ENCODE measurements at places on chromosomes 1 and 21.

GRCh38 chr21:29236201-29236600, 62.5 kb upstream of the BACH1 start:
- DNase-seq, result no peak

- no peak for DNase-seq
Observed at GRCh38 chr1:215256936-215257679, 174.6 kb downstream of the KCNK2 start.

DNA sequence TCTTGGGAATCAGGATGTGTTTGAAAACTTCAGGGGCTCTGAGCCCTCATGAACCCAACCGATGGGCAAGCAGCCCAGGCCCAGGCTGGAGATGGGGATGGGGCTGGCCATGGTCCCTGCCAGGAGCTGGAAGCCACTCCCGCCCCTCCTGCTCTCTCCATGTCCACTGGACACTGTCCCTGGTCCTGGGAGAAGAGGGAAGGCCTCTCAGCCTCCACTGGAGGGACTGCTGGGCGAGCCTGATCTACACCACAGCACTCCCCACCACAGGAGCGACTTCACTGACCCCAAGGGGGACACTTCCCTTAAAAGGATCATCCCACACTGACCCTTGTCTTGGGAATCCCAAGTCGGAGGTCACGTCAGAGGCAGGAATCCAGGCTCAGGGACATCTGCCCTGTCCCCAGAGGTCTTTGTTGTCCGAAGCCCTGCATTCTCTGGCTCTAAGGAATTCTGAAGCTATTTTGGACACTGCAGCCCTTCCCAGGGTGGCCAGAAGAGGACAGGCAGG, 16.9 kb upstream of the COL18A1 start:
- DNase-seq, result no peak

DNA sequence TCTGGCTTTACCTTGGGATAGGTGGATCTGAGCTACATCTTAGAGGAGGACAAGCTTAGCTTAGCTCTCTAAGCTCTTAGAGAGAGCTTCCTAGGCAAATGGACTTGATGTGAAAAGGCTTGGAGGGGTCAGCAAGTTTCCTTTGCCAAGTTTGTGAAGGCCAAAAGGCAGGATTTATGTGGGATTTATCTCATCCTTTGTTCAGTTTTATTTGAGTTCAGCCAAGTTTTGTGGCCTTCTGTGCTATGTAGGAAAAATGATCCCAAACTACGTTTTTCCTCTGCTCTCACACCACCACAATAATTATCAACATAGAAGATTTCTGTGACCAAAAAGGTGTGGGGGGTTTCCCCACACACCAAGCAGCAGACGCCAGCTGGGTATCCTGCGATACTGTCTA, 26.0 kb upstream of the RNF11 start:
- no peak for DNase-seq

GRCh38 chr1:214422137-214422671, 129.2 kb downstream of the PTPN14 start:
- peak; percentile 38 for DNase-seq

- DNase-seq, result no peak
Observed at GRCh38 chr1:203300441-203301330, 4.6 kb upstream of the BTG2 start.

DNA sequence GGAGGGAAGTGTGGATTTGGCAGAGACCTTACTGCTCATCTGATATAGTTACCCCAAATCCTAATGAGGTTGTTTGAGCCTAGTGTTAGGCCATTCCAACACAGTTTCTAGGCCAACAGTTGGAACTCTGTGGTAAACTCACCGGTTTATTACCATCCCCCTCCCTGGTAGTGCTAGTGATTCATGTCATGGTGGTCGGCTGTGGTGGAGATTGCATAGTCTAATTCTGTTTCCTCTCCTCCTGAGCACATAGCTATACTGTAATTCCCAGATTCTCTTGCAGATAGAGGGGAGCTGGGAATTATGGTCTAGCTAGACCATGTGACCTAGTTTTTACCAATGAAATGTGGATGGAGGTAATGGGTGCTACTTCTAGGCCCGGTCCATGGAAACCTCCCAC, 123.7 kb upstream of the KIF26B start:
- no peak for DNase-seq

GRCh38 chr1:56434740-56435139, 144.6 kb downstream of the PLPP3 start:
- no peak for DNase-seq

DNA sequence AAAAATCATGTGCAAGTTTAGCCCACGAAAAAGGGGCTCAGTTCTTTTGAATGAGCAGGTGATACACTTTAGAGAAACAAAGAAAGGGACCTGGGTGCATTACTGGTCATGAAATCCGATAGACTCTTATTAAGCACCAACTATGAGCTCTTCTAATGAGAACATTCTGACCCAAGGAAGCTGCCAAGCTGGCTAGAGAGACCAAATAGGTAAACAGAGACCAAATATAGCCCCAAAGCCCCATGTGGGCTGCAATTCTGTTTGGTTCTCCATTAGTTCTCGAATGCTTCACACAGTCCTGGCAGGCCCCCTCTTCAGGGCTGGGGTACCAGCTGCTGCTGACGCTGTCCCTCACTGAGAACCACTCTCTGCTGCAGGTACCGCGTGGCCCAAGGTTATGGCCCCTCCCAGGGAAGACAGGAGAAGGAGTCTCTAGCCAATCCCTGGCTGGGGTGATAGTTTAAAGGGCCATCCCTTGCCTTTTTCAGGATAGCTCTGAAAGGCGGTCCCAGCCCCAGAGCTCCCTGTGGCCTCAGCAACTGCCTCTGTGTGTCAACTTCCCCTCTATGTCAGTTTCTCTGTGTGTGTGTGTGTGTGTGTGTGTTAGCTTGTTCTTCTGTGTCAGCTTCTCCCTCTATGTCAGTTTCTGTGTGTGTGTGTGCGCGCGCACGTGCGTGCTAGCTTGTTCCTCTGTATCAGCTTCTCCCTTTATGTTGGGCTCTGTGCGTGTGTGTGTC, 7.1 kb upstream of the UBXN10 start:
- DNase-seq, result no peak

GRCh38 chr1:56774067-56774609, 45.1 kb downstream of the FYB2 start:
- no peak for DNase-seq

GRCh38 chr1:93436496-93436895, 11.4 kb upstream of the FNBP1L start:
- DNase-seq, result no peak

GRCh38 chr21:41247561-41248545, 68.7 kb upstream of the FAM3B start:
- no peak for DNase-seq

- no peak for DNase-seq
Observed at GRCh38 chr21:33267250-33267649, 1.1 kb downstream of the IL10RB start.

GRCh38 chr1:67355745-67356424, 48.2 kb downstream of the IL12RB2 start:
- DNase-seq, result no peak

- DNase-seq, result no peak
Observed at GRCh38 chr21:42424914-42425541, 21.3 kb downstream of the UBASH3A start.

DNA sequence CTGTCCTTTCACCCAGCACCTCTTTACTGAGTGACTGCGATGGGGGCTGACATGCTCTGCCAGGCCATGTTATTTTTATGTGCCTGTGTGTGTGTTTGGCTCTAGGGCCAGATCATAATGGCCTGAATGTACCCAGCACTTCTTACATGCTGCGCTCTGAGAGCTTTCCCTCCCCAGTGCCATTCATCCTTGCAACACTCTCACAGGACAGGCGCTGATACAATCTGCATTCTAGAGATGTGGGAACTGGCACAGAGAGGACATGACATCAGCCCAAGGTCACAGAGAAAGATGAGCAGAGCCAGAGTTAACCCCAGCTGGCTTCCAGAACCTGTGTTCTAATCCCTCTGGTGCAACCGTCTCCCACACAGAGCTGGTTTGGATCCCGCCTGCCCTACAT, 54.5 kb downstream of the ARHGEF10L start:
- DNase-seq, result no peak

DNA sequence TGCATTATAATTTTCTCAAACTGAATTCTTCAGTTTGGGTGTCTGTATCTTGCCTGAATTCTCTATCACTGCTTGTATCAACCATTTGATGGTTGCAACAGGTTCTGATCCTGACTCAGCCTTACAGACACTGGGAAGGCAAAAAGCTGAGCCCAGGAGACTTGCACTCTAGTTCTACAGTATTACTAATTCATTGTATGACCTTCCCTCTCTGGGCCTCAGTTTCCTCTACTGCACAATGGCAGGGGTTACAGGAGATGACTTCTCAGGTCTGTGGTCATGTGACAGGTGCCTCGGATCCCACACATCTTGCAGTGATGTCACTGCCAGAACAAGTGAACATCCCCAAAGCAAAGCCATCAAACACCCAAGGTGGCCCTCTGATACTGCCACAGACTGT, 38.7 kb downstream of the RRAGC start:
- no peak for DNase-seq

GRCh38 chr1:15874471-15874870, 27.0 kb downstream of the SPEN start:
- no peak for DNase-seq

DNA sequence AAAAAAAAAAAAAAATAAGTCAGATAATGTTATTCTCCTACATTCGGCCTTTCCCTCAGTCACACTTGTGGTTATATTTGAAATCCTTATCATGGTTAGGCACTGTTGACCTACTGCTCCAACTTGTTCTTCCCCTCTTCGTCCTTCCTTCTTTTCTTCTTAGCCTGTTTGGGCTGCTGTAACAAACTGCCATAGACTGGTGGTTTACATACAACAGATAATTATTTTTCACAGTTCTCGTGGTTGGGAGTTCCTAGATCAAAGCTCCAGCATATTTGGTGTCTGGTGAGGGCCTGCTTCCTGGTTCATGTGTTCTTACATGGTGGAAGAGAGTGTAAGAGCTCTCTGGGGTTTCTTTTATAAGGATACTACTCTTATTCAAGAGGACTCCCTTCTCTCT, 73.4 kb downstream of the RABGAP1L start:
- DNase-seq, result no peak

- no peak for DNase-seq
Observed at GRCh38 chr1:63861052-63861691, 87.4 kb downstream of the ROR1 start.

GRCh38 chr21:43675871-43676270, 16.5 kb downstream of the RRP1B start:
- DNase-seq, result no peak

DNA sequence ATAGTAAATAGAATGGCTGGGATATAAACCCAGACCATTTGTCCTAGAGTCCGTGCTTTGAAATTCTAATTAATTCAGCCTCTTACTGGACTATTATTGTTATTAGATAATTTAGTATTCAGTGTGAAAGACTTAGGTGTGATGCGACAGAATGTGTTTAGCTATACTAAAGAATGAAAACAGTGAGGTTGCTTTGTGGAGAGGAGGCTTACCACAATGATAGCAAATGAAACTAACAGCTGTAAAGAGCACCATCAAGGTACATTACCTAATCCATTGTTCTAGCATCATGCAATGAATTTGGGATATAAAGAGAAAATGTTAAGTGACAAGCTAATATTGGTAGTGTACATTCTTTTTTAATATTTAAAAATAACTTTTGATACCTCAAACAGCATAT, 911.1 kb downstream of the KCNT2 start:
- no peak for DNase-seq

DNA sequence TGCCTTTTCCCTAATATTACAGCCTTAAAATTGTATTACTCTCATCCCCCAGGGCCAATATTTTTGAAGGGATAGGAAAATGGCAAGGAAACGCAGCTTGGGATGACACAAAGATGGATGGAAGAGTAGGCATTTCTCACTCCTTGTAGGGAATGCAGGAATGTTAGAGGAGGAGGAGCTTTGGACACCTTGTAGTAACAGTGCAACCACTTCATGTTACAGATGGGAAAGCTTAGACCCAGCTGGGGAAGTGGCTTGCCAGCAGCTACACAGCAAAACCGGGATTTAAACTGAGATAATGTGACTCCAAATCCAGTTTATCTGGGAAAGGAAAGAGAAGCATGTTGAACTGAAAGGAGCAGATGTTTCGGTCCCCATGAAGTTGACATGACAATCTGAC, 473.7 kb upstream of the DAB1 start:
- DNase-seq, result no peak

- DNase-seq, result no peak
Observed at GRCh38 chr1:37865348-37866120, 6.1 kb upstream of the MTF1 start.

GRCh38 chr1:245582026-245582425, 427.2 kb downstream of the KIF26B start:
- no peak for DNase-seq

DNA sequence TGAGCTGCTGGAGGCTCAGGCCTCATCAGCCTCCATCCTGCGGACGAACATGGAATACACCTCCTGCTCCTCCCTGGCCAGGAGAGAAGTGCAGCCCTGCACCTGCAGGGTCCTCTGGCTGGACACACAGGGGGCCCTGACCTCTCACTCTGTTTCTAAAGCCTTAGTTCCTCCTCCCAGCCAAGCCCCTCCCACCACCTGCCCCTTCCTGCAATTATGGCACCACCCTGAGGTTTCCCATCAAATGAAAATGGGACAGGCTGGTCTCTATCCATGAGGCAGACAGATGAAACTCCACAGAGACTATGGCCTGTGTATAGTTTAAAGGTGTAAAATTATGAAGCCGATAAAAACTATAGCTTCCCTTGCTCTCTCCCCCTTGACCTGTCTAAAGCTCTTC, 42.6 kb downstream of the CACNA1S start:
- DNase-seq, result no peak

GRCh38 chr1:88801575-88802208, 89.7 kb downstream of the GTF2B start:
- no peak for DNase-seq

- DNase-seq, result no peak
Observed at GRCh38 chr1:169321539-169321938, 46.1 kb downstream of the NME7 start.

- DNase-seq, result no peak
Observed at GRCh38 chr1:6794164-6794563, 8.9 kb downstream of the CAMTA1 start.
